Stimulated activated CD8-positive, alpha-beta memory T cell treated with anti-CD3 and anti-CD28 coated beads, Interleukin-7, amount 100 ng/mL, for 1 hour (primary cell): ENCODE measurements at places on chromosomes 7 and 10.

DNA sequence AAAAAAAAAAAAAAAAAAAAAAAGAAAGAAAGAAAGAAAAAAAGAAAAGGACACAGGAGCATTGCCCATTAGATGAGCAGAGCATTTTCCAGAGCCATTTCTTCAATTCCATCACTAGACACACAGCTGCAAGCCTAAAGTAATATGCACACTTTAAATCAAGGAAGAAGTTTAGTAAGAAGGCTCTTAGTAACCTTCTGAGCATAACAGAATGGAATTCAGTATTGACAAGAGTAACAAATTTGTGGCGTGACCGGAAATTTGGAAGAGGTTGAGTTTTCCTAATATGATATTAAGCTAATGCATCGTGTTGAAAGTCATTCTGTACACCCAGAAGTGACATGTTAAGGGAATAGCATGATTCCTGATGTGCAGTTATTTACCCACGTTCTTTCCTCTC, 35.3 kb downstream of the SMURF1 start:
- no peak for DNase-seq

GRCh38 chr10:69412232-69412790, 4.4 kb downstream of the TACR2 start:
- DNase-seq, result no peak

- DNase-seq, result no peak
These were observed 41.2 kb downstream of the REEP3 start for GRCh38 chr10:63562391-63562790.

DNA sequence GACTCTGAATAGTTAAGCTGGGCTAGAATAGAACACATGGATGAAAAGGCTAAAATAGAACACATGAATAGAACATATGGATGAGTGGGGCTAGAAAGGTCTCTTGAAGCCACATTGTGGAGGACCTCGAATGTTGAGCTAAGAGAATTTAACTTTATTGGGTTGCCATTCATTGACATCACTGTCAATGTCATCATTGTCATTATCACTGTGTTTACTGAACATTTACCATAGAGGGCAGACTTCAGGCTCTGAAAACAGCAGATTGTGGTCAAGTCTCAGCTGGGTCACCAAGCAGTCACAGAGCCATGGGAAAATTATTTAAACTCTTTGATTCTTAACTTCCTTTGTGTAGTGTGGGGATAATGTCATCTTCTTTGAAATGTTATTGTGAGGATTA, 80.4 kb downstream of the WDFY4 start:
- DNase-seq, result no peak

GRCh38 chr10:54843085-54843646, 42.1 kb upstream of the PCDH15 start:
- DNase-seq, result no peak

DNA sequence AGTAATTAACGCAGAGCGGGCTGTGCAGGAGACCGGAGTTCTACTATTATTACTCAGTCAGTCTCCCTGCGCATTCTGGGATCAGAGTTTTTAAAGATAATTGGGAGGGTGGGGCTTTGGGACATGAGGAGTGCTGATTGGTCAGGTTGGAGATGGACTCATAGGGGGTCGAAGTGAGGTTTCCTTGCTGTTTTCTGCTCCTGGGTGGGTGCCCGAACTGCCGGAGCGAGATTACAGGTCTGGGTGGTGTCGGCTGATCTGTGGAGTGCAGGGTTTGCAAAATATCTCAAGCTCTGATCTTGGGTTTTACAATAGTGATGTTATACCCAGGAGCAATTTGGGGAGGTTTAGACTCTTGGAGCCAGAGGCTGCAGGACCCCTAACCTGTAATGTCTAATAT, 3.9 kb upstream of the LRRC27 start:
- DNase-seq, result no peak

DNA sequence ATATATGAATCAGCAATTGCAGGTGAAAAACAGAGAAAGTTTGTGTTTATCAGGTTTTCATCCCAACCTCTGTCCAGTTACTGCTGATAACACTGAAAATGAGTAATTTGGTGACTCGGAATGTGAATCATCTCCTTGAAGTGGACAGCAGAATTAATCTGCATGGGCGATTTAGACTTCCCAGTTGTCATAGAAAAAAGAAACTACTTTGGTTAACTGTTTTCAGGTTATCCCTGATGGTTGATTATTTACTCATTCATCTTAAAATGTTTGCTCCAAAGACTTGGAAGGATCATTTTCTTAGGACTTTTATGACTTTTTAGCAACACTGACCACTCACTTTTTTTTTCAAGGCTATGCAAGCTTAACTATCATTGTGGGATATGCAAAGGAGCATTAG, 504.1 kb upstream of the ANKRD30A start:
- no peak for DNase-seq

DNA sequence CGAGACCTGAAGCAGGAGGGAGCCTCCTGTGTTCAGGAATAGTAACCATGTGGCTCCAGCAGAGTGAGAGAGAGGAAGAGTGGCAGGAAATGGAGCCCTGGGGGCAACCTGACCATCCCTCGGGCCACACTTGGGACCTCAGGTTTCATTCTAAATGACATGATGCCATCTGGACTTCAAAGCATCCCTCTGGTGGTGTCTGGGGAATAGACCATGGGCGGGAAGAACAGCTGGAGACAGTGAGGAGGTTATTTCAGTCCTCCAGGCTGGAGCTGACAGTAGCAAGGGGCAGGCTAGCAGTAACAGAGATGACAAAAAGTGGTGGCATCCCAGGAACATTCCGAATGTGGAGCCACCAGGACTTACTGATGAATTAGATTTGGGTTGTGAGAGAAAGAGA, 44.8 kb downstream of the AKR1B1 start:
- no peak for DNase-seq

DNA sequence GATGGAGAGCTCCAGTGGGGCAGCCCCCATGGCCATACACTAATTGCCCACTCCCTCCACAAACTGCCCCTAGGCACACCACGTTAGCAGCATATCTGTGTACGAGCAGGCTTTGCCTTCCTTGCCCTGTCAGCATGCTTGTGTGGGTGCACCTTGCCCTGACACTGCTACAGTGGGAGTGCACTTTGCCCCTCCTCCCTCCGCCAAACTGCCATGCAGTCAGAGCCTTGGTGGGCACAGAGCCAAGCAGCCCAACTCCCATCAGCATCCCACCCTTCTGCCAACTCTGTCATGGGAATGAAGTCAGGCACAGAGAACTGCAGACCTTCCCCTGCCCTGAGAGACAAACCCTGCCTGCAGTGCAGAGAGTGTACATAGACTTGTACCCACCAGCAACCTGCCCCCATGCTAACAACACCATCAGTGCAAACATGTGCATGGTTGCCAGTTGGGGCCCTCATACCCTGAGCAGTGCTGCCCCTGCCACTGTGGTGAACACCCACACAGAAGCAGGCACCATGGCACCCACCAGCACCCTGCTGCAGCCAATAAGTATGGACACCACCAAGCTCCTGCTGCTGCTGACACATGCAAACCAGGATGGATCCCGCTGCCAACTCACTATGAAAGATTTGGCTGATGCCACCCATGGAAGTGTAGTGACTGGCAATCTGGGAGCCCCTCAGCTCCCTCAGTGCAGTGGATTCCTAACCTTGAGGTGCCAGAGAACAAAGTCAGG, 1197.7 kb upstream of the CELF2 start:
- no peak for DNase-seq

DNA sequence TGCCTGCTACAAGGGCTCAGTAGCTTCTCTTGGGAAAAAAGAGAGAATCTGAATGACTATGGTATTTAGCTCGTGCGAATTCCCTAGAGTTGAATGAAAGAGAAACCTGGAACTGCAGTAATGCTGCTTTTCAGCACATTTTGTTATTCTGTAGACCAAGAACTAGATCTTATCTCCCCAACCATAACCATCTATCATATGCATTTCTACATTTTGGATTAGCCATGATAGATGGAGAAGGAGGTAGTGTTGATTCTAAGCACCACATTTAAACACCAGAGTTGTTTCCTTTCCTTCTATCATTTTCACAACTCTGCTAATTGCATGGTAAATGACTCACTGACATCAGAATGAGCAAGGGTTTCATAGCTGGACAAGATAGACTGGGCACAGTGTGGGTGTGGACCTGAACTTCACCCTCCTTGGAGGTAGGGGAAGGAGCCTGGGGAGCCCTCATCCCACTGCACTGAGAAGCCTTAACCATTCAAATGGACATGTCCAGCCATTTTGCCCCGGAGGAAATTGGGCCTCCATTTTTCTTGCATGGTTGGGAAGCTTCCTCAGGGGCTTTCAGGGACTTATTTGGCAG, 55.3 kb upstream of the BMPER start:
- no peak for DNase-seq

GRCh38 chr7:103951311-103951710, 38.1 kb downstream of the RELN start:
- DNase-seq, result no peak

- DNase-seq, result no peak
These were observed 69.7 kb downstream of the ZNF365 start for GRCh38 chr10:62443866-62444265.

GRCh38 chr7:34759477-34760125, 101.6 kb downstream of the NPSR1 start:
- no peak for DNase-seq

- no peak for DNase-seq
These were observed 145.2 kb downstream of the ST7 start for GRCh38 chr7:117098457-117098856.

DNA sequence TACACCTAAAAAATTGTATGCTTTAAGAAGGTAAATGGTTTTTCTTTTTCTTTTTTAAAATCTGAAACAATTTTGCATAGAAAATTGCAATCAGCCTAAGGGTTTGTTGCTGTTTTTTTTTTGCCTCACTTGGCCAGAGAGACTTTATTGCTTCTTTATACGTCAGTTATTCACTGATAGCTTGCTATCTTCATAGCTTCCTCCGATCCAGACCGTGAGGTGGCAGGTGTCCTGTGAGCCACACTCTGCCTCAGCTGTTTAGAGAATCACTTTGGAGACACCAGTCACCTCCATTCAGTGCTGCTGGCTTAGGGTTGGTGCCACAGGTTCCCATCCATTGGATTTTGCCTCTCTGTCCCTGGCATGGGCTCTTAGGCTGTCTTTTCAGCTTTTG, 68.0 kb downstream of the HHEX start:
- DNase-seq, result no peak

- DNase-seq, result no peak
These were observed 30.7 kb upstream of the ZNF92 start for GRCh38 chr7:65342723-65343629.

GRCh38 chr10:124267231-124267885, 151.4 kb downstream of the OAT start:
- no peak for DNase-seq

- DNase-seq, result no peak
These were observed 83.3 kb downstream of the RNLS start for GRCh38 chr10:88499569-88500470.

DNA sequence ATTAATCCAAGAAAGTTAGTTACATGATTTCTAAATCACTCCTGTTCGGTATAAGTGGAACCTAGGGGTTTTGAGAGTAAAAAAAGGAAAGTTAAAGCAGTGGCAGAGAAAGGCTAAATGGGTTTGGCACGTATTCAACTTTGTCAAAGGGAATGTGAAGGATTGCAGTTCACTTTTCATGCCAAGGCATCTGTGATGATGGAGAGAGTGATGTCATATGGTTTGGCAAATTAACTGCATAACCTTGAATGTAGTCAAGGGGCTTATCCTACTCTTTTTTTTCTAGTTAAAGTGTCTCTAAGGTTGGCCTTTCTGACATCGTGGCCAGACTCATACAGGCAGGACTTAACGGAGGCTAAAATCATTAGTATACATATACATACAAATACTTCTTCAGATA, 277.8 kb downstream of the EXOC4 start:
- no peak for DNase-seq

- no peak for DNase-seq
These were observed 37.8 kb downstream of the DPCD start for GRCh38 chr10:101625821-101626412.

GRCh38 chr7:155343661-155344121, 46.0 kb downstream of the INSIG1 start:
- DNase-seq, result no peak

GRCh38 chr10:63542835-63543575, 21.8 kb downstream of the REEP3 start:
- DNase-seq, result no peak

GRCh38 chr7:34755008-34755407, 97.0 kb downstream of the NPSR1 start:
- no peak for DNase-seq

GRCh38 chr10:110324805-110325280, 20.1 kb upstream of the SMNDC1 start:
- DNase-seq, result no peak

DNA sequence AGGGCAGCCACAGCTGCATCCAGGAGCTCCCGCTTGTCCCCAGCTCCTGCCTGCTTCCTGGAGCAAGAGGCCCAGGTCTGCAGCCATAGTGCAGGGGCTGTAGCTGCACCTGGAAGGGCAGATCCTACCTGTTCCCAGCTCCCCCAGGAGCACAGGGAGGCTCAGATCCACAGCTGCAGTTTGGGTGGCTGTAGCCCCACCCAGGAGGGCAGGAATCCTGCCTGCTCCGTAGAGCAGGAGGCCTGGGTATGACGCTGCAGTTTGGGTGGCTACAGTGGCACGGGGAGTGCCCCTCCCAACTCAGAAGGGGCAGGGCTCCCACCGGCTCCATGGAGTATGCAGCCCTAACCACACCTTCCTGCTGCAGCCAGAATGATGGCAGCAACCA, 26.7 kb upstream of the CDCA7L start:
- DNase-seq, result no peak

DNA sequence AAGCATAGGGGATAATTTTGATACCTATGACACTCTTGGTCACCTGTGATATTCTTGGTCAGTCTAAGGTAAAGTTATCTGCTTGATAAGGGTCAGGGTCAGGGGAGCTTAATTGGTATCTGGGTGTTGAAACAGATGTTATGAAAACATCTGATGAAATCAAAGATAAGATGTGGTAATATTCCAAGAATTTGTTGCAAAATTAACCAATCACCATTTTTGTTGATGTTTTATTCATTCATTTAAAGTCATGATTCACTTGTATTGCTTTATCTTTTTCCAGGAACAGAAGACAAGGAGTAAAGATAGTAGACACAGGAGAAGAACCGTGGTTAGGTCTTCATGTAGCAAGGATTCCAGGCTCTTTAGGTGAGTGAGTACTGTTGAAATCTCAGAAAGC, 103.1 kb downstream of the SEMA3C start:
- no peak for DNase-seq

GRCh38 chr10:70267161-70267933, 16.5 kb downstream of the NPFFR1 start:
- DNase-seq, result no peak
